ENCODE measurements at places on chromosomes 6 and 20.

DNA sequence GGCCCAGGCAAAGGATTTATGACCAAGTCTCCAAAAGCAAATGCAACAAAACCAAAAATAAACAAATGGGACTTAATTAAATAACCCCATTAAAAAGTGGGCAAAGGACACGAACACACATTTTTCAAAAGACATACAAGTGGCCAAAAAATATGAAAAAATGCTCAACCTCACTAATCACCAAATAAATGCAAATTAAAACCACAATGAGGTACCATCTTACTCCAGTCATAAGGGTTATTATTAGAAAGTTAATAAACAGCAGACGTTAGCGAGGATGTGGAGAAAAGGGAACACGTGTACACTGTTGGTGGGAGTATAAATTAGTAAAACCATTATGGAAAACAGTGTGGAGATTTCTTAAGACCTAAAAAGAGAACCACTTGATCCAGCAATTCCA, 71.1 kb downstream of the CEP162 start:
- no peak for DNase-seq

DNA sequence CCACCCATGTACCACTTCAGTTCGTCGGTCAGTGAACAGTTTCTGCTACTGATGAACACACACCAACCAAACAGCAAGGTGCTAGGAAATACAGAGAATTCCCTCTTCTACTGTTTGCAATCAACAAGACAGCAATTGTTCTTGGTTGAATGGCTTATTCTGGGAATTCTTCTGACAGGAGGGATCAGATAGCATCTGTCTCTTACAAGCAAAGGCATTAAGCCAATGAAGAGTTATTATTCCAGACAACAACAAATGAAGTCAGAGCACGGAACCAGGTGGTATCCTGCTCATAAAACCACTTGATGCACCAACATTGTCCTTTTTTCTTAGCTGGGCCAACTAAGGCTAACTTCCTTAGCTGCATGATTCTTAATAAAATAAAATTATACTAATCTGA, 37.8 kb downstream of the PTPRK start:
- DNase-seq = no peak

GRCh38 chr6:39035681-39036080, 12.9 kb upstream of the GLP1R start:
- DNase-seq = no peak

GRCh38 chr6:147001621-147002020, 202.6 kb upstream of the STXBP5 start:
- no peak for DNase-seq

- peak; percentile 85 for DNase-seq
These were observed 129.2 kb upstream of the PRND start for GRCh38 chr20:4592316-4593148.

- no peak for DNase-seq
These were observed 13.7 kb upstream of the RTF2 start for GRCh38 chr20:56454754-56455153.

- DNase-seq = no peak
These were observed 1.2 kb upstream of the TMEM217 start for GRCh38 chr6:37259191-37259590.

DNA sequence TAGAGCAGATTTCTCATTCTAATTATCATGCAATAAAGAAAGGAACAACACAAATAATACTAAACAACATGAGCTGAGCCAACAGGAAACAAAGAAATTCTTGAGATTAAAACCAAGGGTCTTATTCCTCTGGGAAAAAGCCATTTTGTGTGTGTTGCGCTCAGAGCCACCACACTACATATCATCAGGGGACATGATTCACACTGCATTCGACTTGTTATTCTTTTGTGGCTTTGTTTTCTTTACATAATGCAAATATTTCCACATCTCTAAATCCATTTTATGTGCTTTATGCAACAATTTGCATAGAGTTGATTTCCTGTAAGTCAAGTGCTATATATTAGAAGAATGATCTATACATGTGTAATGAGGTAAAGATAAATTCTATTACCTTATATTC, 719.6 kb downstream of the TBC1D32 start:
- no peak for DNase-seq

DNA sequence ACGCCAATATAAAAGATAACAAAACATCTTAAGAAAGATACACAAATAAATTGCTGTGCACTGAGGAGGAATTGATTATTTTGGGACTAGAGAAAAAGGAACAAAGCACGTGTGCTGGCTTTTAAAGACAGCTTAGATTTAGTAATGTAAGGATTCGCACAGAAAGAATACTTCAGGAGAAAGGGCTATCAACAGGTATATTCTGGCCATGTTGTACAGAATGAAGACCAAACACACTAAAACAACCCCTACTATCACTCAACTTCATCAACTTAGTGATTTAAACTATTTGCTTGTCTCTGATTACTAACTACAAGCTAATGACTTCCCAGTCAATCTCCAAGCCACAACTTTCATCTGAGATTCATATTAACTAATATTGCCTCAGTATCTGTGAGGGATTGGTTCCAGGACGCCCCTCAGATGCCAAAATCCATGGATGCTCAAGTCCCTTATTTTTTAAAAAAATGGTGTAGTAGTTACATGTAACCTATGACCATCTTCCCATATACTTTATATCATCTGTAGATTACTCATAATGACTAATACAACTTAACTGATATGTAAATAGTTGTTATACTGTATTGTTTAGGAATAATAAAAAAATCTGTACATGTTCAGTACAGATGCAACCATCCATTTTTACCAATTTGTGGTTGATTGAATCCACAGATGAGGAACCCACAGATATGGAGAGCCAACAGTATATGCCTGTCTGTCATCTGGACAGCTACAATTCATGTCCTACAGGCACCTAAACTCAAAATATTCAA, 4.5 kb downstream of the DEK start:
- DNase-seq = no peak

GRCh38 chr6:45422503-45423110, 44.9 kb upstream of the SUPT3H start:
- peak; percentile 14 for DNase-seq

- no peak for DNase-seq
These were observed 97.9 kb upstream of the TMEM181 start for GRCh38 chr6:158461954-158462353.

- DNase-seq = no peak
These were observed 67.9 kb downstream of the ANKRD60 start for GRCh38 chr20:58160451-58161061.

- no peak for DNase-seq
These were observed 40.4 kb downstream of the IRF4 start for GRCh38 chr6:431986-432385.

- no peak for DNase-seq
These were observed at the start of gene COL11A2 for GRCh38 chr6:33192105-33192646. COL11A2 (minus strand) TSS chr6:33192467; CDS start chr6:33192240, 227 bp downstream.

DNA sequence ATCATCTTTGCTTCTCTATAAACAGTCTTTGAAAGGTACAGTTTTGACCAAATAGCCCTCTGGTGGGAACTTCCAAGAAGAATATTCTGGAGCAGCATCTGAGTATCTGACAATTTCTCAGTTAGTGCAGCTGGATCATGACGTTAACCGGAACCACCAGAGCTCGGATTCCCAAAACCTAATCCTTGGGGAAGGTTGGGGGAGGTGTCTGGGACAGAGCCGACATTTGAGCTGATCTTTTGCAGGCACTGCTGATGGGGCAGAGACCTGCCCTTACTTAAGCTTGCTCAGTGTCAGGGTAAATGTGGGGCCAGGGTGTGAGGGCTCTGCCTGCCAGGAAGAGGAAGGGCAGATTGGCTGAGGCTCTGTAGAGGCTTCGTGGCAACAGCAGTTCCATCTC, 416.6 kb downstream of the DHX35 start:
- DNase-seq = no peak

- DNase-seq = no peak
These were observed 301.1 kb upstream of the QKI start for GRCh38 chr6:163113358-163113962.

DNA sequence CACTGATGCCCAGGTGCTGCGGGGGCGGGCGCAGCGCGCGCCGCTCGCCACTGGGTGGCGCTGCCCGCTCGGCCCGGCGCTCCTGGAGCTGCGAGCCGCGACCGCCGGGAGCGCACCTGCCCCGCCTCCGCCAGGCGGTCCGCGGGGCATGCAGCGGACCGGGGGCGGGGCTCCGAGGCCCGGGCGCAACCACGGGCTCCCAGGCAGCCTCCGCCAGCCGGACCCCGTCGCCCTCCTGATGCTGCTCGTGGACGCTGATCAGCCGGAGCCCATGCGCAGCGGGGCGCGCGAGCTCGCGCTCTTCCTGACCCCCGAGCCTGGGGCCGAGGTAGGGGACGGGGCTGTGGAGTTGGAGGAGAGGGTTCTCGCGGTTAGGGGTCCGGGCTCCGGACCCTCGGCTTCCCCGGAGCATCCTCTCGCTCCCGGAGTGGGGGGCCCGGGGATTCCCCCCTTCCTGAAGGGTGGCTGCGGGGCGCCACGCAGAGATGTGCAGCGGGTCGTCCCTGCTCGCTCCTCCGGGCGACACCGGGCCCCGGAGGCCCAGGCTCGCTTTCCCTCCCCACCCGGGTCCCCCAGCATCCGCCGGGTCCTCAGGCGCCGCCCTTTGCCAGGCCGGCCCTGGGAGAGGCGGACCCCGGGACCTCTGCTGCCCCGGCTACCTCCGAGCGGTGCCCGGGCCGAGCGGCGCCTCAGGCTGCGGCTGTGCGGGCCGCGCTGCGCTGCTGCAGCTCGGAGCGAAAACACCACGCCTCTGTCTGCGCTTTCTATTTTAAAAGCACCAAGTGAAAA, at the start of gene BCAS4:
TSS of gene BCAS4 (plus strand) at position 216 of the 789 bp plus-strand sequence. CDS start at position 239, 23 bp downstream.
- peak; percentile 90 for DNase-seq

GRCh38 chr6:53795340-53795701, 516 bp downstream of the LRRC1 start:
- no peak for DNase-seq

- DNase-seq = no peak
These were observed 7.9 kb downstream of the RPS6KA2 start for GRCh38 chr6:166618866-166619761.

GRCh38 chr20:10478205-10478604, 43.1 kb downstream of the SLX4IP start:
- DNase-seq = no peak

DNA sequence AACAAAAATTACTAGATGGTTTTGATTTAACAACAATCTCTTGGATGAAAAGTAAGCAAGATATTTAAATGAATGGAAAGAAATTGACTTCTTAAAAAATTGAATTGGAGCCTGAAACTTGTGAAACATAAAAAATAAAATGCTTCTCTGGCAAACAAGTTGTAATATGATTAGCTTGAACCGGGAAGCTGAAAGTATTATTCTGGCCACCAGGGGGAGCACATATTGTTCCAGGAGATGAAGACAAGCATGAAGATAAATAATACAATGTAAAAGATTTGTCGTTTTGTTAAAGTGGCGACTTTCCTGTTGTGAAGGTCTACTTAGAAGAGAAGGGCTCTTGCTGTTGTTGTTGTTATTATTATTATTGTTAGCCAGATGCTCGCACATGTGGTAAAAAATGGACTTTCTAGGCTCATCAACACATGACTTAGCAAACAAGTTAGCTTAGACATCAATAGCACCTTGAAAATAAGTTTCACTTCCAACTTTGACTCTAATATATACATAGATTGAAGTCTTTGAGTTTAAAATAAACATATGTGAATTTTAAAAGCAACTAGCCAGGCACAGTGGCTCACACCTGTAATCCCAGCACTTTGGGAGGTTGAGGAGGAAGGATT, 14.2 kb downstream of the PAX1 start:
- DNase-seq = peak; percentile 30

GRCh38 chr6:7247828-7248227, 65.2 kb downstream of the SSR1 start:
- no peak for DNase-seq

- DNase-seq = no peak
These were observed 41.9 kb upstream of the TMEM170B start for GRCh38 chr6:11495565-11496145.

GRCh38 chr6:37555040-37555781, 55.5 kb upstream of the CCDC167 start:
- DNase-seq = no peak

DNA sequence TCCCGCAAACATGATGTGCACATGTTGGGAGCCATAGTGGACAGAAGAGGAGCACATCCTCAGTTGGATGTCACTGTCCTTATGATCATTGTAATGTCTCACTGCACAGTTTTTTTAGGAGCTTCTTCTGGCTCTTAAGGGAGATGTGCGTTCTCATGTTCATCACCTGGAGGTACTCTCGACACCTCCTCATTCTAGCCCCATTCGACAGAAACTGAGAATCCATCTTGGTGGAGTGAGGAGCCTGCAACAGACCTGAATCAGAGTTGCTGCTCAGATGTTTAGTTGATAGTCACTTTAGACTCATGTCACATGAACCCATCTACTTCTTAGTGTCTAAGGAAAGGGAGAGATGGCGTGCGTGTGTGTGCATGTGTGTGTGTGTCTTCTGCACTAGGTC, 2.3 kb upstream of the BMP6 start:
- no peak for DNase-seq

GRCh38 chr20:15895560-15896084, 677.6 kb downstream of the KIF16B start:
- no peak for DNase-seq

GRCh38 chr20:56861590-56861989, 232.5 kb downstream of the TFAP2C start:
- DNase-seq = no peak

DNA sequence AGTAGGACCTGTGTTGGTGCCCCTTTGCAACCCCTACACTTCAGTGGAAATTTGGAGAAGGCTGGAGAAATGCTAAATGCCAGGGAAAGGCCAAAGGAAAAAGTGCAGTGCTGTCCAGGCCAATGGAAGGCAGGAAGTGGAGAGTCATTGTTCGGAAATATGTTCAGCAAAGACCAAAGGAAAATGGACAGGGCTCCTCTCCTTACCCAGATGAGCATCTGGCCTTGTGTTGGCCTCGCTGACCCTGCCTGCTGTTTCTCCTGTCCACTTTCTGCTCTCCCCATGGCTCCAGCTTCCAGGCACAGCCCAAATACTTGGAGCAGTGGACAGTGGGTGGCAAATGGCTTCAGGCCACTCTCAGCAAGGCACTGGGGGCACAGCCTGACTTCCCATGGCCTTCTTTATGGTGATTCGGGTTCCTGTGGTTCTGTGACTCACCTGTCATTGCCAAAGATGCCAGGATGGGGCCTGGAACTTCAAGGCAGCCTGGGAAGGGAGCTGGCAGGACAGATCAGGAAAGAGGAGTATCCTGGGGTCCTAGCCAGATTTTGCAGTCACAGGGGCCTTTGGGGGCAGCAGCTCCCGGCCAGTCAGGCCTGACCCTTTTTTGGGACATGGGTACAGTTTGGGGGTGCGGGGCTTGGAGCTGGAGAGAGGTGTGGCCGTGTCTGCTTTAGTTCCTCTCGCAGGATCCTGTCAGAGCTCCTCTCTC, 190.9 kb upstream of the SLC24A3 start:
- DNase-seq = no peak
